Activated CD8-positive, alpha-beta memory T cell treated with anti-CD3 and anti-CD28 coated beads for 24 hours (primary cell): ENCODE measurements at places on chromosomes 1 and 21.

GRCh38 chr1:81695741-81696140, 105.0 kb upstream of the ADGRL2 start:
- no peak for DNase-seq

- no peak for DNase-seq
Observed at GRCh38 chr21:41640748-41641509, 125.9 kb downstream of the RIPK4 start.

DNA sequence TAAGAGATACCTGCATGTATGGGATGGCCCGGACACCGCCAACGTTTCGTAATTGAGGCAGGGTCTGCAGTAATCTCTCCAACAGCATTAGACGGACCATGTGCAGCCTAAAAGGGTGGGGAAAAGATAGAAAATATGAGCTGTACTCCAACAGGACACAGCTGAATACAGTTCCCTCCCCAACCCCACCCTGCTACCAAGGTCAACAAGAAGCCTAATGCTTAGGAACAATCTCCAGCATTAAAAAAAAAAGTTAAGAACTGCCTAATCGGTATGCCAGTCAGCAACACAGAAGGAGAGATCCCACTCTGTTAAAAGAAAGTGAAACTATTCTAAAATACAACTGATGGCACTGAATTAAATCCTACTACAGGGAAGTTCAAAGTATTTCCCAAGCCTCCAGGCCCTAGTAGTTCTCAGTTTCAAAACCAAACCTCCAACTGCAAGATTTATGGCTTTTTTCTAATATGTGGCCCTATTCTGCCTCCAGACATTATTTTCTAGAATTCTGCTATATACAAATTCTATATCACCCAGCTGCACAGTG, 81.0 kb downstream of the UBR4 start:
- no peak for DNase-seq

DNA sequence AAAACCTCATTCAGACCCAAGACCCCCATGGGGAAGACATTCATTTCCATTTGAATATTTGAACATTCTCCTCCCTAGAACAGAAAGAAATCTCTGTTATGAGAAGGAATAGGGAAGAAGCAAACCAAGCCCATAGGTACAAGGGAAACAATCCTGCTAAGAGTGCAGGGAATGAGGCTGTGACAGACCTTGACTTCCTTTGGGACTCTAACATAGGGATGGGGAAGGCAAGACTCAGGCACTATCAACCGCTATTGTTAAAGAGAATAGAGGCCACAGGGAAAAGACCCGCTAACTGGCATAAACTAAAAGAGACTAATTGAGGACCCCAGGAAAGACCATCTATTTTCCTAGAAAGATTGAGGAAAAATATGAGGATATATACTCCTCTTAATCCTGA, 117.8 kb upstream of the BRINP3 start:
- DNase-seq: no peak

- no peak for DNase-seq
Observed at GRCh38 chr1:28853093-28853742, 41.2 kb downstream of the OPRD1 start.

DNA sequence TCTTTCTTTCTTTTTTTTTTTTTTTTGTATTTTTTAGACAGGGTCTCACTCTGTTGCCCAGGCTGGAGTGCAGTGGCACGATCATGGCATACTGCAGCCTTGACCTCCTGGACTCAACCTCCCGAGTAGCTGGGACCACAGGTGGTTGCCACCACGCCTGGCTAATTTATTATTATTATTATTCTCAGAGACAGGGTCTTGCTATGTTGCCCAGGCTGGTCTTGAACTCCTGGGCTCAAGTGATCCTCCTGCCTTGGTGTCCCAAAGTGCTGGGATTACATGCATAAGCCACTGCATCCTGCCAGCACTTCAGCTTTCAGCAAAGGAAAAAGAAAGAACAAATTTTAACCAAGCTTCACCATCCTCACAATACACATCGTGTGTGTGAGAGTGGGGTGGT, 97.9 kb upstream of the SERBP1 start:
- DNase-seq: no peak

DNA sequence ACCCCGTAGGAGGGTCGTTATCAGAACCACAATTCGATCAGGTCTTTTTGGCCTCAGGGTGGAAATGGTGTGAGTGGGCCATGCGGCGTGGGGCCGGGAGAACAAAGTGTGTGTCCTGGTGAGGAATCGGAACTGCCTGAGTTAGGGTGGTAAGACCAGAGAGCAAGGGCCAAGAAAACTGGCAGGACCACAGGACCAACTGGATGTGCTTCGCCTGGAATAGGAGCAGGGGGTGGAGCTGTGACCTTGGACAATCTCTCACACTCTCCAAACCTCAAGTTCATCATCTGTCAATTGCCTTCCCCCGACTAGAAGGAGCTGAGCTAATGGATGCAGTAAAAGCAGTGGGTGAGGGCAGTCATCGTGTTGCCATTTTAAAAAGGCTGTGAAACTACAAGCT, 59.5 kb downstream of the NAV1 start:
- no peak for DNase-seq

GRCh38 chr1:113201560-113201959, 128.6 kb downstream of the LRIG2 start:
- no peak for DNase-seq

GRCh38 chr1:245052258-245052657, 102.5 kb upstream of the KIF26B start:
- no peak for DNase-seq

- no peak for DNase-seq
Observed at GRCh38 chr1:26190373-26190987, at the start of gene CATSPER4. Gene CATSPER4, plus strand, starts transcription at chr1:26190602. Its CDS starts 26 bp downstream, at chr1:26190628.

GRCh38 chr1:91502672-91503184, 2.1 kb downstream of the CDC7 start:
- no peak for DNase-seq

- DNase-seq: no peak
Observed at GRCh38 chr1:10943991-10944730, 68.3 kb upstream of the TARDBP start.

GRCh38 chr1:108976658-108977057, 13.4 kb upstream of the CLCC1 start:
- DNase-seq: no peak

- DNase-seq: no peak
Observed at GRCh38 chr1:64243757-64244080, 40.3 kb downstream of the UBE2U start.

DNA sequence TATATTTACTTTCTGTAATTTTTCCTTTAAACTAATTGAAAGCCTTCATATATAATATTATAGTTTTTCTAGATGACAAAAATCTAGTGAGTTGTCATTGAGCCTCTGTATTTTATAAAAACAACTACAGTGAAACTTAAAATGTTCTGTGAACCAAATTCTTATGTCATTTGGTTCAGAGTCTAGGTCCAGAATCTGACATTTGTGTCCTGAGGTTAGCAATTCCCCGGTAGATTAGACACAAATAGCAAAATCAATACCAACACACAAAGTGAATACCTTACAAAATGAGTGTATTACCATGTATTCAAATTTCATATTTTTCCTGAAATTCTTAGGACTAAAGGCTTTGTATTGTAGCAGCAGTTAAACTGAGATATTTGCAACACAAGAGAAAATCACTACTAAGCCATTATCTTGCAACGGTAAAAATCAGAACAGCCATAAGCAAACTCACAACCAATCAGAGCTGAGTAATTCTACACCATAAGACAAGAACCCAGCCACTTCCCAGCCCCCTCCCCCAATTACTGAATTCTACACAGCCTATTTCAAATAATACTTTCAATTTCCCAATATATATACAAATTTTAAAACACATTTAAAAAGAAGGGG, 573.5 kb downstream of the SMYD3 start:
- no peak for DNase-seq

DNA sequence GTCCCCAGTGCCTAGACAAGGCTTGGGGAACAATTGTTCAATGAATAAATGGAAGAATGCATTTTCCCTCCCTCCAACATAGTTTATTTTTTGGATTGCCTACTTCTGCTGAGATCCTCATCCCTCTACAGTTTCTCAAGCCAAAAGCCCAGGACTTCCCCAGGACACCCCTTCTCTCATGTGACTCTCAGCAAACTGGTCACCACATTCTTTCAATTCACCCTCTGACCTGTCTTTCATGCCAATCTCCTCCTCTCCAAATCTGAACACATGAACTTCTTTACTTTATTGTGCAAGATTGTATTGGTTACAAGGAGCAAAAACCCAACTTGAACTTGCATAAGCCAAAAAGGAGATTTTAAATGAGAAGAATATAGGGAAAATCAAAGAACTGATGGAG, 103.2 kb upstream of the JUN start:
- no peak for DNase-seq

DNA sequence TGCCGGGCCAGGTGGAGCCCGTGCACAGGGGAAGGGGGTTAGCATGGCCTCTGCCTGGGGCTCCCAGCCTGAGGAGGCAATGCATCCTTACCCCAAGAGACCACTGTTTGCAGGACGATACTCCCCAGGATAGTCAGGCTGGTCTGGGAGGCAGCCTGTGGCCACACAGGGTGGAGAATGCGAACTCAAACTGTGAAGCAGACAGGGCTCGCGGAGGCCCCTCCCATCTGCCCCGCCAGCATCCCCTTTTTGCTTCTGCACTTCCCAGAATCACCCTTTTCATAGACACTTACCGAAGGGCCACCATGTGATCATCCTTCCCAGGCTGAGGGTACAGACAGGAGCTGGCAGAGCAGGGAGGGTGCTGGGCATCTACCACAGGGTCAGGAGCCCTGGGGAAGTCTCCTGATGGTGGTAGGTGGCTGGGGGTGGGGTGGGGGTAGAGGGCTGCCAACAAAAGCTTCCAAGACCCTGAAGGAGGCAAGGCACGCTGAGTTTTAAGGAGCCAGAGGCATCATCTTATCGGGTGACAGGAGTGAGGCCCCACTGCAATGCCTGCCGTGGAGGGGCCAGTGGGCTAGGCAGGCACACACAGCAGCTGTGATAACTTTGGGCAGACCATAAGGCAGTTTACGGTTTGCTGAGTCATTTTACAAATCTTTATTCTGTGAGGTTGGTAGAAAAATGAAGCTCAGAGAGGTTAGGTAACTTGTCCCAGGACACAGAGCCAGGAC, 31.3 kb upstream of the BTG2 start:
- DNase-seq: no peak

- no peak for DNase-seq
Observed at GRCh38 chr1:239337799-239338430, 48.5 kb upstream of the CHRM3 start.

- no peak for DNase-seq
Observed at GRCh38 chr1:152806576-152806975, at the start of gene LCE1C. Gene LCE1C, minus strand, starts transcription at chr1:152806651. Its CDS starts 1,173 bp downstream, at chr1:152805478.

DNA sequence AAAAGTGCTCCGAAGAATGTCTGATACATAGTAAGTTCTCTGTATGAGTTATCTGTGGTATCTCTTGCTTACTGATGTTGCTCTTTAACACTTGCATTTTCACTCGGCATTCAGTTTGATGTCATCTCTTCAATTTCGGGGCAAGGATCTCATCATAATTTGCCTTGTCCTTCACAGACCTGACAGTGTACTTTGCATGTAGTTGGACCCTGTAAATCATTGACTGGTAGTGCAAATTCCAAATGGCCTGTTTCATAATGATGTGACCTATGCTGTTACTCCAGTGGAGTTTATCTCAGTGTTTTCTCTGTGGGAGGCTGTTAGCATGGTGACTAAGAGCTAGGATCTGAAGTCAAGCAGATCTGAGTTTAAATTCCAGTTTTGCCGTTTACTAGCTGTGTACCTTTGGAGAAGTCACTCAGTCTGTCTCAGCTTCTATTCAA, 34.2 kb upstream of the ABCD3 start:
- DNase-seq: no peak

DNA sequence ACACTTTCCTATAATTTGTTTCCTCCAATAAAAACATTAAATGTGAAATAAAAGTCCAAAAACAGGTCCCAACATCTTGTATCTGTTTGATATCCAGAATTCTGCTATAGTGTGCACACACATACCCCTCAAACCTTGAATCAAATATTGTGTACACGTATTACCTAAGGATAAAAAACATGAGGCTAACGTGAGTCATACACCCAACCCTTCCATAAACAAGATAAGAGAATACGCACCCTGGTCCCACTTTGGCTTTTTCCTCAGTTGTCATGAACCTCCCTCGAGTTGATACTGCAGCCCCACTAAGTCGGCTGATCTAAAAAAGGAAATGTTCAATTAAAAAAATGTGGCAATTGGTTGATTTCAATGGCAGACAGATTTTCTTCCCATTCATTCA, 5.2 kb downstream of the KHDC4 start:
- DNase-seq: no peak

DNA sequence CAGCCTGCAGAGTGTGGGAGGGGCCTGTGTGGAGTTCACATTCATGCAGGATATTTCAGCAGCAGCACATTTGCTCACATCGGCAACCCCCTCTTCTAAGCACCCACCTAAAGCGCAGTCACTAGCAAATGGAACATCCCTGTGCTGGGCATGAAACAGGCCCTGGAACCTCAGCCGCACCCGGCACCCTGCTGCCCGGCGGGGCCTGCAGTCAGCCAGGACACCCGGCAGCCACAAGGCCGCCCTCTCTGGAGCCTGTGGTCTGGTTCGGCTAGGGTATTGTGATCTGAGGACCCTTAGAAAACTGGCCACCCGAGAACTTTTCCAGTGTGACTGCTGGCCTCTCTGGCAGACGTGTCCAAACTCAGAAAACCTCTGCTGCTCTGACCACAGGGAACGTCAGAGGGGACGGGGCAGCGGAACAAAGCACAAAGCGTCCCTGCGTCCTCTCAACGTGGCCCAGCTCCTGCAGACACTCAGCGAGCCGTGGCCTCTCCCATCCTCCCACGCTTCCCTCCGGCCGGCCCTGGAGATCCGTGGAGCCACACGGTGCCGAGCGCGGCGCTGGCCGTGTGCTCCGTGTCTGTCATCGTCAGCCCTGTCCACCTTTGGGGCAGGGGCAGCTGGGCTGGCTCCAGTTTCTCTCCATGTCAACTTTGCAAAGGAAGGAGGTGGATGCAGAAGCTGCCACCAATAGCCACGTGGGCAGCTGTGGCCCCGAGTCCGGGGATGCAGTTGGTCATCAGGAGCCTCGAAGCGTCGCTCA, 175.9 kb upstream of the ARHGEF16 start:
- DNase-seq: no peak

DNA sequence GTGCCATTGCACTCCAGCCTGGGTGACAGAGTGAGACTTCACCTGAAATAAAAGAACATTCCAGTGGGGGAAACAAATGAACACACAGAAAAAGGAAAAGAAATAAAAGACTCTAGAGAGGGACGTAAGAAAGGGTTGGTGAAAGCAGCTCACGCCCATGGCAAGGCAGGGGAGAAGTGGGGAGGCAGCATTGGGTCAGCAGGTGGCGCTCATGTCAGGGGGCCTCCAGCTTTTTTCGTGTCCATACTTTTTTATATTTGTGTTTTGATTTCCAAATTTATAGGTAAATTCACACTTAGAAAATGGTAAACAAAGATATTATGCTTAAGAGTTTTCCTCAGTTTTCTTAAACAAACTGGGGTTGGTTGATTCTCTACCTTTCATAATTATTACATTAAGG, 45.5 kb downstream of the VPS13D start:
- peak; percentile 72 for DNase-seq

GRCh38 chr1:54601730-54602129, 21.6 kb downstream of the FAM151A start:
- no peak for DNase-seq

DNA sequence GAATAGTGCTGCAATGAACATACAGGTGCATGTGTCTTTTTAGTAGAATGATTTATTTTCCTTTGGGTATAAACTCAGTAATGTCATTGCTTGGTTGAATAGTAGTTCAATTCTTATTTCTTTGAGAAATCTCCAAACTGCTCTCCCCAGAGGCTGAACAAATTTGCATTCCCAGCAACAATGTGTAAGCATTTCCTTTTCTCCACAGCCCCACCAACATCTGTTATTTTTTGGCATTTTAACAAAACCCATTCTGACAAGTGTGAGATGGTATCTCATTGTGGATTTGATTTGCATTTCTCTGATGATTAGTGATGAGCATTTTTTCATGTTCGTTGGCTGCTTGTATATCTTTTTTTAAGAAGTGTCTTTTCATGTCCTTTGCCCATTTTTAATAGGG, 21.9 kb upstream of the EEIG2 start:
- DNase-seq: no peak
